ENCODE measurements at places on chromosomes 7 and 10. TPM values are rescaled to one million over a fixed set of nuclear protein-coding genes. Genes with fewer than 3 reads are reported as not detected.

FRA10AC1 gene
- 13.6 TPM for total RNA-seq

DNA sequence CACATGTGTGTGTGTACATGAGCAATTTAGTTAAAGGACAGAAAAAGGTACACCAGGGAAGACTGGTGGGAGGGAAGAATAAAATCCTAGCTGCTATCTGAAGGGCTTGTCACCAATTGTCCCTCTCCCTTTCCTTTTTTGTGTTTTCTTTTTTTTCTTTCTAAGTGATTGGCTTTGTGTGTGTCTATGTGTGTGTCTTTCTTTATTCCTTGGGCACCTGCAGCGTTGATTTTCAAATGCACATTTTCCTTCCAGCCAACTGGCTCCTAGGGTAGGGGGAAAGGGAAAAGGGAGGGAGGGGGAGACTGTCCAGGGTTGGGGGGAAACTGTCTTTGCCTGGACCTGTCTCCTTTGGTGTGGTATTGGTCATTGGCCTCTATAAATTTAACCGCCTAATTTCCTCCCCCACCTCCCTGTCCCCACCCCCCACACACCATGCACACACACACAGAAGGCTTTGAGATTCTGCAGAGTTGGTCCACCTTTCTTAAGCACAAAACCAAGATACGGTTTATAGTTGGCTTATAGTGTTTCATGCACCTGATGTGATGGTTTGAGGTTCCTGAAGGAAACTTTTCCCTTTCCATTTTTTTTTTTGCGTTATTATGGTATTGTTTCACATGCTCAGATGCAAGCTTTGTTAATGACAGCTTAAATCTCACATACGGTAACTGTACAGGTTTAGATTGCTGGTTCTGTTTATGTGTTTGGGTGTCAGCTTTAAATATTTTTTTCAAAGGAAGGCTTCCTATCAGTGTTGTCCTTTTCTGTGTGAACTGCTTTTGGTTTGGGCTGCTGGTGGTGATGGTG lies 2.6 kb downstream of the AUTS2 start:
- no peak for DNase-seq

DNA sequence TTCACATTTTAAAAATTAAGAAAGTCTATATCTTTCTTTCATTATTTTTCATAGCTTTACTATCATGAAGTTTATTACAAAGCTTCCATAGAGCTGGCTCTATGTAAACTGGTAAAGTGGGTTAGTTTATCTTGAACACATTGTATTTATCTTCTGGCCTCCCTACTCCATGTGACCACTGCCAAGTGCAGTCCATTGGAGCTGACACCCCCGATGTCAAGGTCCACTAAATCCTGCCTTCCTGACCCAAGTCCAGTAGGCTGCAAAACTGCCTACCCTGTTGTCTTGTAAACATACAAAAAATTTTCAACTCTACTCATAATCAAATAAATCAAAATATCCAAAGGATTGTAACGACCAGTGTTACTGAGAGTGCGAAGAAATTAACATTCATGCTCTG lies 10.2 kb downstream of the DNAJC12 start:
- DNase-seq: no peak

AMPH gene
- total RNA-seq: 4.8 TPM

LOXL4 gene
- 5.4 TPM for total RNA-seq

GRCh38 chr7:24457219-24457558 lies 116.1 kb upstream of the PALS2 start:
- DNase-seq: no peak

DNA sequence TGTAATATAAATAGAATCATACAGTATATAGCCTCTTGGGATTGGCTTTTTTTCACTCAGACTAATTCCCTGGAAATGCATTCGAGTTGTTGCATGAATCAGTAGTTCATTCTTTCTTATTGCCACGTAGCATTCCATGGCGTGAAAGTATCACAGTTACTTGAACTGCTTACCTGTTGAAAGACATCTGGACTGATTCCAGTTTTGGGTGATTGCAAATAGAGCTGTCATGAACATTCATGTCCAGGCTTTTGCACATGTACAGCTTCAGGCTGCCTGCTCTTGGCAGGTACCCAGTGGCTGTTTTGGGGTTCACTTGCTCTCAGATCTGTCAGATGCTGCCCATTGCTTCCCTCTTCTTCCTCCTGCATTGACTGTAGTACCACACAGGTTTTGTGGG lies 54.9 kb downstream of the LRGUK start:
- no peak for DNase-seq
